ENCODE measurements at places on chromosomes 3 and 15.

GRCh38 chr15:34304613-34305012 is 33.0 kb downstream of the SLC12A6 start:
- peak; percentile 83 for DNase-seq

- no peak for DNase-seq
These were observed 701.9 kb downstream of the EDEM1 start for GRCh38 chr3:5889374-5889773.

- DNase-seq: no peak
These were observed 5.4 kb downstream of the PGBD4 start for GRCh38 chr15:34107315-34107714.

DNA sequence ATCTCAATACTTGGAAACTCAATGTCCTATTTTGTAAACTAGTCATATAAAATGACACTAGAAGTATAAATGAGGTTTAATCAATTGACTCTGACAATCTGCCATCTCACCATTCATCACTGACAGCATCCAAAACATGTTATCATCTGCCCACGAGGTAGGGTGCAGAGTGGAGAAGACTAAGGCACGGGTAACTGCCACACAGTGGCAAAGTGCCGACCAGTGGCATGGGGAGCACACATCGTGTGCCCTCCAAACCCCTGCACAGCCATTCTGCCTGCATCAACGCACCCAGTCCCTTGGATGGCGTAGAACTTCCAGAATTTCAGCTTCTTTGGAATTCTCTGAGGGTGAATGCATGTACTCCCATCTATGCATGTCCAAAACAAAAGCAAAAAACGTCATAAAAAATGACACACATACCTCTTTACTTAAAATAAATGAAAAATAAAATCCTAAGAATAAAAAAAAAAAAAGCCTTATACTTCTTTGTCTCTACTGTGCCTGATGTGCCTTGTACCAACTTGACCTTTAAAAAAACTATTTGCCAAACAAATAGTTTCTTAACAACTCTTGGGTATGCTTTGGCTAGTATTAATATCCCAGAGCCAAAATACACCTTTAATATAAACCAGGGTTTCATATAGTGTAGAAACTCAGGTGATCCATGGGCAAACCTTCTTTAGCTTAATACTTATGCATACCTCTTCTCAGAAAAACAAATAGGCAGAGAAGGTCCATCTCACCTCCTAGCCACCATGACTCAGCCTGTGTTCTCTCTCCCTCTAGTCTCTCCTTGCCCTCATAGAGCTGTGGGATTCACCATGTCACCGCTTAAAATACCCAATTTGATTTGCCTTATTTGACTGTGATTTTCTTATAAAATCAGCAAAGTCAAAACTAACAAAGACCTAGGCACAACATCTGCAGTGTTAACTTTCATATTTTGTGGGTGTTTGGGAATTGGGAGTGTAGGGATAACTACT is 12.7 kb downstream of the CPOX start:
- no peak for DNase-seq

DNA sequence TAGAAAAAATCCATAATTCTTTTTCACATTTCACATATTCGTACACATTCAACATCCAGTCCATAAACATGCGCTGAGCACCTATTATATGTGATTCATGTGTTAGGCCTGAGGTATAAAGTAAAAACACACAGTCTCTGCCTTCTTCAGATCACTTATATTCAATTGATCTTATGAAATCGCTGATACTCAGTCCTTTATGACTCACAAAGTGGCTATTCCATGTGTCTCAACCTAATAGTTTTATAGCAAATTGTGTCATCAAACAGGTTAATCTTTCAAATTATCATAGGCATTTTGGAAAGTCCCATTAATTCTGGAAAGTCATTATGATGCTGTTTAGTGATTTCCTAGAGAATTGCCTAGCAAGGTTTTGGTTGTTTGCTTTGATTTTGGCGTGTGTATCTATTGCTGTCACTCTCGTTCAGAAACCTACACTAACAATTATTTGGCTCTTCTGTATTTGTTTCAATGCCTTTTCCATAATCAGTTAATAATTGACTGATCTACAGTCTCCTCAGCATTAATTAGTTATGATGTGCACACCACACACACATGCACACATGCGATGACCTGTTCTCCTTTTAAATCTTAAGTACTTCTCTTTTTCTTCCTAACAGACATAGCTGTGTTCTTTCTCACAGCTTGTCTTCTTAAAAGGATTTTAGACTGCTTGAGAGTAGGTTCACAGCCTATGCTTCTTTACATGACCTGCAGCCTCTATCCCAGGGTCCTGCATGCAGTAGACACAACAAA is 353.1 kb downstream of the MECOM start:
- DNase-seq: no peak

- no peak for DNase-seq
These were observed 27.5 kb downstream of the APBA2 start for GRCh38 chr15:28913171-28913765.

- DNase-seq: peak; percentile 15
These were observed 213.1 kb downstream of the FGF12 start for GRCh38 chr3:192514081-192514753.

- DNase-seq: peak; percentile 73
These were observed 507.5 kb upstream of the TGFBR2 start for GRCh38 chr3:30098653-30099455.

GRCh38 chr15:27989427-27989826 is 109.7 kb downstream of the OCA2 start:
- no peak for DNase-seq

Data from fibroblast of the aortic adventitia (primary cell).